Stimulated activated CD4-positive, alpha-beta T cell treated with anti-CD3 and anti-CD28 coated beads, Interleukin-4, amount 100 ng/mL, for 4 hours (primary cell): ENCODE measurements at places on chromosomes 7 and 10.

DNA sequence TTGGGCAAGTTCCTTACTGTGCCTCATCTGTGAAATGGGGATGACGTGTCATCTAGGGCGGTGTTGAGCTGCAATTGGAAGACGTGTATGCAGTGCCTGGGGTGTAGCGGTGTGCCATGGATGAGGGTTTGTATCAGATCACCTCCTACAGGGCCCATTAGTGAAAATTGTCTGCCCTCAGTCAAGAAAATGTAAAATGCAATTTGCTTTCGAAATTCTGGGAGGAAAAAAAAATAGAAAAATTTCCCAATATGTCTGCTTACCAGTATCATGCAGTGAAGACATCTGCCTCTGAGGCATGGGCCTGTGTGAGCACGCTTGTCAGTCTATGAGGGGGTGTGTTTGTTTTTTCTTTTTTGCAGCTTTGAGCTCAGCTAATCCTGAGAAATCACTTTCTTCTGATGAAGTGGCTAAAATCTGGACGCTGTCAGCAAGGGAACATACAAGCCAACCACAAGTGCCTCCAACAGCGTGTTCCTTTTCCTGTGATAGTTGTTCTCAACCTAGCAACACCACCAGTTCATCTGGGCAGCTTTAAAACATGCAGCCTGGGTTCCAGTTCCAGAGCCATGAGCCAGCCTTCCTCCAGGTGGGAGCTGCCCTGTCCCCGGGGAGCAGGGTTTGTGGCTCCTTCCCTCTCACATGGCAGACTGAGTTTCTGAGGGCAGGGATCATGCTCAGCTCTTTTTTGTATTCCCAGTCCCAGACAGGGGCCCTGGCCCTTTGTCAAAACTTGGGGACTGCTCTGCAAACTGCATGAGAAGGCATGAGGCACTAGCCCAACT, 10.3 kb downstream of the FAM241B start:
- no peak for DNase-seq

GRCh38 chr7:77830649-77831355, 32.2 kb downstream of the PHTF2 start:
- DNase-seq = no peak

DNA sequence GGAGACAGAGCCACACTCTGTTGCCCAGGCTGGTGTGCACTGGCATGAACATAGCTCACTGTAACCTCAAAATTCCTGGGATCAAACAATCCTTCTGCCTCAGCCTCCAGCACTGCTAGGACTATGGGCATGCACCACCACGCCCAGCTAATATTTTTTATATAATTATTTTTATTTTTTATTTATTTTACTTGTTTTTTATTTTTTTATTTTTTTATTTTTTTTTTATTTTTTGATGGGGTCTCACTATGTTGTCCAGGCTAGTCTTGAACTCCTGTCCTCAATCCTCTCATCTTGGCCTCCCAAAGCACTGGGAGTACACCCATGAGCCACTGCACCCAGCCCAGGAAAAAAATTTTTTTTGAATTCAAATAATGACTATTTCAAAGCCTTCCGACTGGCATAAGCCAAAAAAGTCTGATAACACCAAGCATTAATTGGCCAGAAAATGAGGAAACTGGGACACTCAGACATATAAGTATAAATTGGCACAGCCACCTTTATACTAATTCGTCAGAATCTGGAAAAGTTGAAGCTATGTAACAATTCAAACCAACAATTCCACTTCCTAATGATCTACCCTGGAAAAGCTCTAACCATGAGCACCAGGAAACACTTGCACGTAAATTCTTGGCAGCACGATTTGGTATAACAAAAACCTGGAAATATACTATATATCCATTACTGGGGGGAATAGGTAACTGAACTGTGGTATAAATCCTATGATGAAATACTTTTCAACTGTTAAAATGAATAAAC, 6.3 kb downstream of the ZC3HAV1 start:
- no peak for DNase-seq

DNA sequence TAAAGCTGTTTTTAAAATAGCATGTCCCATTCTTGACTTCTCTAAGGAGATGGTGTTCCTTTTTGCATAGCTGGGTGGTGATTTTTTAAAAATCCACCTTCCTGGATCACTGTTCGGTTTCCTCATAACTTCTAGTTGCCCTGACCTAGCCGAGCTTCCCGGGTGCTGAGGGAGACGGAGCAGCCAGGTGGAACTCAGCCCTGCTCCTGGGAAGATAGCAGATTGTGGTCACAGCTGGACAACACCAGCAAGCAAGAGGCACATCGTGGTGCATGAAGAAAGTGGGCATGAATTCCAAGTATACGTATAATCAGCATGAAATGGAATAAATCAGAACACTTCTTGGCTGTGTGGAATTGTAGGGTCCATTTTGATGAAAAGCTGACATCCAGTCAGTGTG, 73.5 kb upstream of the RSU1 start:
- DNase-seq = no peak

GRCh38 chr7:151460474-151460855, 20.5 kb upstream of the CRYGN start:
- DNase-seq = no peak

- no peak for DNase-seq
These were observed 87.5 kb downstream of the ANKRD7 start for GRCh38 chr7:118312051-118312450.

GRCh38 chr10:49578392-49578791, 31.7 kb upstream of the SLC18A3 start:
- no peak for DNase-seq

DNA sequence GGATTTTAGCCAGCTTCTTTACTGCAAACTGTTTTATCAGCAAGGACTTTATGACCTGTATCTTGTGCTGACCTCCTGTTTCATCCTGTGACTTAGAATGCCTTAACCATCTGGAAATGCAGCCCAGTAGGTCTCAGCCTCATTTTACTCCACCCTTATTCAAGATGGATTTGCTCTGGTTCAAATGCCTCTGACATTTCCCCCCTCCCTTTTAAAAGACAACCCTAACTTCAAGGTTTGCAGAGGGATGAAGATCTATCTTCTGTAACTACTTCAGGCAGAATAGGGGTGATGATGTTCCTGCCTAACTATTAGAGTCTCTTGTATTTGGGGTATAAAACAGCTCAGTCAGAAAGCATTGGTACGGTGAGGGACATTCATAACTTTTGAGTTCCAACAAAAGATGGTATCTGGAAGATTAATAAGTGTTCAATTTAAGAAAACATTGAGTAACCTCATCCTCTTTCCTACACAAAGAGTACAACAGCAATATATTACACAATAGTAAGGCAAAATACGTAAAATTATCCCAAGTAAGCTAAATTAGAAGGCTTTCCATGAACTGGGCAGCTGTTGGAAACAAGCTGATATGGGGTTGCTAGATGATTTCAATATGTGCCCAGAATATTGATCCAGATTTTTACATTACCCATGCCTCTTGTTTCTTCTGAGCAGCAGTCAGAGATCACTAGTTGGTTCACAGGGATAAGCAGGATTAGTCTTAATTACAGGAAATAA, 40.0 kb upstream of the LRGUK start:
- DNase-seq = no peak

- DNase-seq = no peak
These were observed 10.8 kb downstream of the CHST15 start for GRCh38 chr10:124082555-124082954.

GRCh38 chr10:59557642-59558041, 152.0 kb downstream of the SLC16A9 start:
- DNase-seq = no peak

DNA sequence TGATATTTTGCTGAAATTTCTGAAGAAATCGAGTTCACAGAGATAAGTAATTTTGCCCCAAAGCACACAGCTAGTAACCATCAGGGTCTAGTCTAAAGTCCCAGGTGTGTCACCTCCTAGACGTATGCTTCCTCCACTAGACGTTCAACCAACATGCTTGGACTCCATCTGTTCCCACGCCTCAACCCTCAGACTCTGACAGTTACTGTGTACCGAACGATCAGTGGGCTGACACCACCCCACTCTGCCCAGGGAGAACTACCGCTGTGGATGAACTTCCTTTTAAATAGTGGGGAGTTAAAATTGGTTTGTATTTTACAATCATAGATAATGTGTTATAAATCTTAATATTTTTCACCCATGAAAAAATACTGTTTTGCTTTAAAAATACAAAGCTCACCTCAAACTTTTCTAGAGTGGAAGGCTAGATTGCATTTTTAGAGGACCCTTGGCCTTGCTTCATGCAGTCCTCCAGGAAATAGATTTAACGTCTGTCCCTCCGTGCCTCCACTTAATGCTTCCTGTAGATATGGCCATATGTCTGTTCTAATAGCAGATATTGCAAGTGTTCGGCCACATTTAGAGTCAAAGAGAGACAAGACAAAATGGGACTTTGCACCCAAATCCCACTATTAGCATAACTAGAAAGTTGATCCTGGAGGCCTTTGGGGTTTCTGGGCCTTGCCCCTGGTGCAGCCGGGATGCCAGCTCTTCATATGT, 91.4 kb upstream of the ZPBP start:
- no peak for DNase-seq

GRCh38 chr10:93028883-93029282, 31.7 kb upstream of the CYP26C1 start:
- no peak for DNase-seq

- DNase-seq = no peak
These were observed 73.9 kb upstream of the PTN start for GRCh38 chr7:137417464-137417863.

GRCh38 chr10:517872-518475, 171.5 kb downstream of the DIP2C start:
- no peak for DNase-seq

- DNase-seq = no peak
These were observed 20.3 kb upstream of the ADGRA1 start for GRCh38 chr10:133067149-133068105.

GRCh38 chr7:82438521-82438920, 5.1 kb downstream of the CACNA2D1 start:
- DNase-seq = no peak

DNA sequence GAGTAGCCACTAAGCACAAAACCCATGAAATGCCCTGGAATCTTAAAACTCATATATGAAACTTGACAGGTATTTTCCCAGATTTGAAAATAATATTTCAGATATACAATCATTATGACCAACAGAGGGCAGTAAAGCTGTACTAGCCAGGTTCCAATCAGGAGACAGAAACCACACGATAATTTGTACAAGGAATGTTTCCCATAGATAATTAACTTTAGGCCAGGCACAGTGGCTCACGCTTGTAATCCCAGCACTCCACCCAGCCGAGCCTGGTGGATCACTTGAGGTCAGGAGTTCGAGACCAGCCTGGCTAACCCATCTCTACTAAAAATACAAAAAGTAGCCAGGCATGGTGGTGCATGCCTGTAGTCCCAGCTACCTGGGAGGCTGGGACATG, 31.0 kb upstream of the NUB1 start:
- no peak for DNase-seq

DNA sequence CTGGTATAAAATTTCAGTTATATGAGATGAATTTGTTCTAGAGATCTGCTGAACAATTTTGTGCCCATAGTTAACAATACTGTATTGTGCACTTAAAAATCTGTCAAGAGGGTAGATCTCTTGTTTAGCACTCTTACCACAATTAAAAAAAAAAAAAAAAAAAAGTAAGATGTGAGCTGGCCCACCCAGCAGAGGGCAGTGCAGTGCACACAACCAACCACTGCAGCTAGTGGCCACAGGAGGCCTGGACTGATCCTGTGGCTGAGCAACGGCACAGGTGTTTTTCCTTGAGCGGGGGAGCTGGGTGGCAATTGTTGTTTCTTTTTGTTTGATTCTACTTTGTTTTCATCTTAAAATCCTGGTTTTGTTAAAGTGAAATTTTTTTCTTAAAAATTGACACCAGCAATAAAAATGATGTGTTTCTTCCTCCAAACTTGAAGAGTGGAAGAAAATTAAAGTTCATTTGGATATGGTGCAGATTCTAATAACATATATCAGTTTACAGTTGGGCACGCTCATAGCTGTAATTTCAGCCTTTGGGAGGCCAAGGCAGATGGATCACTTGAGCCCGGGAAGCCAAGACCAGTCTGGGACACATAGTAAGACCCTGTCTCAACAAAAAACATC, 171.1 kb upstream of the TBX20 start:
- peak; percentile 54 for DNase-seq

- no peak for DNase-seq
These were observed 7.7 kb downstream of the GUSB start for GRCh38 chr7:65974191-65974801.

GRCh38 chr7:118844748-118845147, 620.2 kb downstream of the ANKRD7 start:
- no peak for DNase-seq

- no peak for DNase-seq
These were observed 131.1 kb downstream of the MAPK8 start for GRCh38 chr10:48437546-48437945.

DNA sequence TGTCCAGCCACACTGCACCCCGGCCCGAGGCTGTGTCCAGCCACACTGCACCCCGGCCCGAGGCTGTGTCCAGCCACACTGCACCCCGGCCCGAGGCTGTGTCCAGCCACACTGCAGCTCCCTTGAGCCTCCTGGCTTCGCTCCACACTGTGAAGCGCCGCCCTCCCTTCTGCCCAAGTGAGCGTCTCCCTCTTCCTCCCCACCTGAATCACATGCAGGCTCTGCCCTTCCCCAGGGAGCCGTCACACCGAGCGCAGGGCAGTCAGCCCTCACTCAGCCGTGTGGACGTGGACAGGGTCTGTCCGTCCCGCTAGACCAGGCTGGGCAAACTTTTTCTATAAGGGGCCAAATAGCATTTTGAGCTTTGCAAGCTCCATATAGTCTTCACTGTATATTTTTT, 27.6 kb downstream of the CFAP46 start:
- no peak for DNase-seq

DNA sequence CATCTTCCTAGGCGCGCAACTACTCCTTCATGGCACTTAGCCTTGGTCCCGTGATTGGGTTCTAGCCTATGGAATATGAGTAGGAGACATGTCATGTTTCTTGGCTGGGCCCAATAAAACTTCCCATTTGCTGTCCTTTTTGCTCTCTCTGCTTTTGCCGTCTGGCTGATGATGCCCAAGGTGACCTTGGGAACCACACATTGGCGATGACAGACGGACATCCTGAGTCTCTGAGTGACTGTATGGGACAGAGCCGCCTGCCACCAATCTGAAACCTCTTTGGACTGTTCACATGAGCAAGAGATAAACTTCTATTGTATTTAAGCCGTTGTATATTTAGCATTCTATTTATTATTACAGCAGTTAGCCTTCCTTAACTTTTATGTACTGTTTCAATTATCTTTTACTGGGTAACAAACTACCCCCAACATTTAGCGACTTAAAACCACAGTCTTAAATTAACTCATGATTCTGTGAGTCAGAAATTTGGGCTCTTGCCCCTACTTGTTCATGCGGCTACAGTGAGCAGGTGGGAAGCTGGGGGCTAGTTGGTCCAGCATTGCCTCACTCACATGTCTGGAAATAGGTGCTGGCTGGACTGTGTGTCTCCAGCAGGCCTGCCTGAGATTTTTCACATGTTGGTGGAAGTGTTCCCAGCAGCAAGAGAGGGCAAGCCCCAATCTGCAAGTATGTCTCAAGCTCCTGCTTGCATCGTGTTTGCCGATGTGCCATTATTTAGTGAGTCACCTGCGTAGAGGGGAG, 71.7 kb downstream of the NOD1 start:
- no peak for DNase-seq

DNA sequence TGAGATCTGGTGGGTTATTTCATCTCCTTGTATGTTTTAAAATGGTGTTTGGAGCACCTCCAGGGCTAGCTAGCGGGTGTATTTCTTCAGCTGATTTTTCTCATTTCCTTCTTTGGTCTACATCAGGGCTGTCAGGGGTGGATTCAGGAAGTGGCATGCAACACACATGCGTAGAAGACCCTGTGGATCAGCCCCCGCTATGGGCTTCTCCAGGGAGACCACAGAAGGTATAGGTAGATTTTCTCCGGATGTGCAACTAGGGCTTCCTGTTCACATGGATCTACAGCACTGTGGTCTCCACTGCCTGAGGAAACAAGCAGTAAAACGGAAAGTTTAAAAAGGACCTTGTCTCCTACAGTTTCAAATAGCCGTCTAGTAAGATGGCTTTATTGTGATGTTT, 10.4 kb downstream of the NUB1 start:
- DNase-seq = peak; percentile 23
